ENCODE measurements at places on chromosomes 1 and 21. TPM values are rescaled to one million over a fixed set of nuclear protein-coding genes. Genes with fewer than 3 reads are reported as not detected.

Gene TNFSF4
- polyA plus RNA-seq = 0.05 TPM

Gene C1orf146
- not detected for polyA plus RNA-seq

DNA sequence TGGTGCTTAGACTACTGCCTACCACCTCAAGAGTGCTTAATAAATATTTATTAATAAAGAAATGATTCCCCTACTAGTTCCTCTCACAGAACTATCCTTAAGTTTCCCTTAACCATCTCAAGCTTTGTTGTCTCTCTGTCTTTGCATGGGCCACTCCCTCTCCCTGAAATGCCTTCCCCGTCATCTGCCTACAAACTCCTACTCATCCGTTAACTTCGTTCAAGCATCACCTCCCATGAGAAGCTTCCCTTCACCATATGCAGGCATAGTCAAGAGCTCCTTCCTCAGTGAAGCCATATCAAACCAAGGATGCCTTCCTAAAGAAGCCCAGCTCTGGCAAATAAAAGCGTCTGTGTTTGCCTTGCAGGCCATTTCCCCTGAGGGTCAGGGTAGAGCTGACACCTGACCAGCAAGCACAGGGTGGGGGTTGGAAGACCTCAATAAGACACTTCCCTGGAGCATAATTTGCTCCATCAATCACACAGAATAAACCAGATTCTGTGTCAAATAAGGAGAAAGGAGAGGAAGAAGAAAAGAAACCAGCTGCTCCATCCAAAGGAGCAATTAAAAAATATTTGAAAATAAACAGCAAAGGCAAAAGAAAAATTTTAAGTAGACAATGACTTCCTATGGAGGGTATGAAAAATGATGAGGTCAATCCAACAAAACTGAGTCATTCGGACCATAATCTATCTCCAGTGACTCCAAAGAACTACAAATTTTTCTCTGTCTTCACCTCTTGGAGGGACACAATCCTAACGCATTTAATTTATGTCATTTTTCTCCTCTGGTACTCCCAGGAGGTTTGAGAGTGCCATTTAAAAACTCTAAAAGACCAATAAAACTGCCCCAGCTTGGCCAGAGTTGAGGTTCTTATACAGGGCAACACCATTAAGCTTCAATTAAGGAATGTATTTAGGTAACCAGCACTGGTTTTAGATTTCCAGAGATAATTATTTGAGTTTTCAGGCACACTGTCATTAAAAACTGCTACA, 303.6 kb downstream of the KCNH1 start:
- no peak for DNase-seq

Gene AMY1B
- polyA plus RNA-seq = not detected

Data from K562 (cell line).